ENCODE measurements at places on chromosomes 5 and 9.

- no peak for DNase-seq
Observed at GRCh38 chr9:38066914-38067858, 1.8 kb downstream of the SHB start.

GRCh38 chr5:33850100-33850594 lies 41.6 kb downstream of the ADAMTS12 start:
- no peak for DNase-seq

DNA sequence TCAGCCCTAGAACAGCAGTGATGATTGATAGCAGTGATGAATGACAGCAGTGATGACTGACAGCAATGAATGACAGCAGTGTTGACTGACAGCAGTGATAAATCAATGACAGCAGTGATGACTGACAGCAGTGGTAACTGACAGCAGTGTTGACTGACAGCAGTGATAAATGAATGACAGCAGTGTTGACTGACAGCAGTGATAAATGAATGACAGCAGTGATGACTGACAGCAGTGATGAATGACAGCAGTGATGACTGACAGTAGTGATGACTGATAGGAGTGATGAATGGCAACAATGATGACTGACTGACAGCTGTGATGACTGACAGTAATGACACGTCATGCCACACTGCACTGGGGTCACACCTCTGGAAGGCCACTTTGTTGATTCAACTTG lies 106.8 kb downstream of the ENTREP1 start:
- DNase-seq: no peak

DNA sequence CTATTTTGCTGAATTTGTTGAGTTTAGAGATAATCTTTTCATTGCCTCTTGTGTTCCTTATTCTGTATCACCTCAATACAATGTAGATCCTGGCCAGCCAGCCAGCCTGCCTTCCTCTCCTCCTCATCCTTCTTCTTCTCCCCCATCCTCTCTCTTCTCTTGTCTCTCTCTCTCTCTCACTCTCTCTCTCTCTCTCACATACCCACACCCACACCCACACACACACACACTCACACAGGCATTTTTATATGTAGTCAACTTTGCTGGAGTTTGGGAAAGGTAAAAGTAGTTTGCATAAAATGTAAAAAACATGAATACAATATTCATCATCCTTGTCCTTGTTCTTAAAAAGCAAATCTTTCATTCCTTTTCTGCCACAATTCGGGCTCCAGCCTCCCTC lies 60.5 kb downstream of the ZFAND5 start:
- no peak for DNase-seq

GRCh38 chr5:34487159-34487879 lies 168.8 kb upstream of the RAI14 start:
- DNase-seq: peak; percentile 83

DNA sequence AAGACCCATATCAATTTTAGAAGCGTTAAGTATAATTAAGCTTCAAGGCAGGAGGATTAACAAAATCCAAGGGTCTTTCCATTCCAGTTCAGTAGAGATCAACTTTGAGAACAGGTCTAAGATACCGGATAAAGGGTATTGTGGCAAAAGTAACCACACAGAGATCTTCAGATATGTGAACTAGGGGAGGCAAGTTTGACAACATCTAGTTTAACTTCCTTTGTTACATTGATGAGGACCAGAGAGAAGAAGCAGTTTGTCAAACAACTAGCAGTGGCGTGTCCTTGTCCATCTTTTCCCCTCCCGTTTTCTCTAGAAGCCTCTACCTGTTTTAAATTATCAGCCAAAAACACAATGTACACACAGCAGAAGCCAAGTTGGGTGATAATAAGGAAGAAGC lies 8.6 kb downstream of the SLC36A2 start:
- DNase-seq: no peak

- peak; percentile 48 for DNase-seq
Observed at GRCh38 chr9:21434202-21435014, 5.8 kb upstream of the IFNA1 start.

DNA sequence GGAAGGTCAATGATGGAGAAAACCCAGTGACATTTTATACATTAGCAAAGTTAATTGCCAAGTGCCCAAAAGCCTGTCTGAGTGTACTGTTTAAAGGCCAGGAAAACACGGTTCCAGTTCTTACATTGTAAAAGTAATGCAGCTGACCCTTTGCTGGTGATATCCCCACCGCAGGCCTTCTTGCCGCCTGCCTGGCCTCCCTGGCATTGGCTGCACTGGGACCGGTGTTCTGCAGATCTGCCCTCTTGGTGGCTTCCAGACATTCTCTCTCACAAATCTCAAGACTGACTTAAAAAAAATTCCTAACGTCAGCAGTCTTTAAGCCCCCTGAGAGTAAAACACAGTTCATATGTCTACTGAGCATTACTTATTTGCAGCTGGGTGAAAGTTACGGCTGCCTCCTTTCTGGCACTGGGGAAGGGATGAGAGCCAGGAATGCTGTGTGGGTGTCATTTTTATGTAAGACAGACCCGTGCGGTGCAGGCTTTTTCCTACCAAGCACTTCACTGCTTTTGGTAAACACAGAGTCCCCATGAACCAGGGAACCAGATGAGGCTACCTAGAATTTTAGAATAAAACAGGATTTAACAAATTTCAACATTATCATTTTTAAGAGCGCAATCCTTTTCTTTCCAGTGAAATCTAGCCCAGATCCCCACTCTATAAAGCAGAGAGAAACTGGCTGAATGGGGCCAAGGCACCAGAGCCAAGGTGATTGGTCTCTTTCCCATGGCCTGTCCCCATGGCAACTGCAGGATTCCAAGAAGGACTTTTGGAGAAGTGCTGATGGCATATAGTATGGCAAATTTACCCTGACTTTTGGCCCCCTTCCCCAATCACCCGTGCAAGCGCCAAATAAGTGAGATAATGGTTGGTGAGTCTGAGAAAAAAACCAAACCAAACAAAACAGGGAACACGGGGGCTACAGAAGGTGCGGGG lies 80.8 kb downstream of the LMNB1 start:
- no peak for DNase-seq

- peak; percentile 92 for DNase-seq
Observed at GRCh38 chr9:94805585-94805984, 79.1 kb downstream of the AOPEP start.

- no peak for DNase-seq
Observed at GRCh38 chr5:59517926-59518585, 375.5 kb downstream of the PDE4D start.

DNA sequence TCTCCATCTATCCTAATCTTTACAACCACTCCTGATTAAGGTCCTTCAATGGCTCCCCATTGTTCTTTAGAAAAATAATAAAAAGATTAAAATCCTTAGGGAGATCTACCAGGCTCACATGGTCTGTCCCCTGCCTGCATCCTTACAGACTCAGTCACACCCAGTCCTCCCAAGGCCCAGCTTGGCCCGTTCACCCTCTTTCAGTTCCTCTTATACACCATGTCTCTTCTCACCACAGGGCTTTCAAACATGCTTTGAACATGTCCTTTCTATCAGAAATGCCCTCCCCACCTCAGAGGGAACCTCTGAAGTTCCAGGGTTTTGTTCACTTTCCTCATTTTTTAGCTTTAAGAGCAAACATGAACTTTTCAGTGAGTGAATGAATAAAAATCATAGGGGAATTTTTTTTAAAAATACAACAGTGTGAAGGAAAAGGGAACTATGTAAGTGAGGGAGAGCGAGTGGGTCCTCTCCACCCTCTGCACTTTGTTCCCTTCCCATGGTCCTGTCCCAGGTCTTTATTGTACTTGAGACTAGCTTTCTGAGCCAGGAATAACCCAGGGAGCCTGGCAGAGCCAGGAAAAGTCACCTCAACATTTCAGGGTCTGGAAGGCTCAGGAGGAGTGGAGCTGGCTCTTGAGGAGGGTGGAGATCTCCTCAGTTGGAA lies 55.3 kb downstream of the TRPC7 start:
- no peak for DNase-seq

DNA sequence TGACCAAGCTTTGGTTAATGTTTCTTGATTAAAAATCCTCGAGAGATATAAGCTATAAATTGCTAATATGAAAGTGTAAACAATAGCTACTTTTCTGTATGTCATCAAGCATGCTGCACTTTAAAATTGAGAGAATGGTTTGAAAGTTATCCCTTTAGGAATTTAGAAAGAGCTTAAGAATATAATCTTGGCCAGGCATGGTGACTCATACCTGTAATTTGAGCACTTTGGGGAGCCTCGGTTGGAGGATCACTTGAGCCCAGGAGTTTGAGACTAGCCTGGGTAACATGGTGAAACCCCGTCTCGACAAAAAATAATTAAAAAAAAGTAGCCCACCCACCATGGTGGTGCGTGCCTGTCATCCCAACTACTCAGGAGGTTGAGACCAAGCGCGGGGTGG lies 12.2 kb upstream of the MROH2B start:
- DNase-seq: no peak

DNA sequence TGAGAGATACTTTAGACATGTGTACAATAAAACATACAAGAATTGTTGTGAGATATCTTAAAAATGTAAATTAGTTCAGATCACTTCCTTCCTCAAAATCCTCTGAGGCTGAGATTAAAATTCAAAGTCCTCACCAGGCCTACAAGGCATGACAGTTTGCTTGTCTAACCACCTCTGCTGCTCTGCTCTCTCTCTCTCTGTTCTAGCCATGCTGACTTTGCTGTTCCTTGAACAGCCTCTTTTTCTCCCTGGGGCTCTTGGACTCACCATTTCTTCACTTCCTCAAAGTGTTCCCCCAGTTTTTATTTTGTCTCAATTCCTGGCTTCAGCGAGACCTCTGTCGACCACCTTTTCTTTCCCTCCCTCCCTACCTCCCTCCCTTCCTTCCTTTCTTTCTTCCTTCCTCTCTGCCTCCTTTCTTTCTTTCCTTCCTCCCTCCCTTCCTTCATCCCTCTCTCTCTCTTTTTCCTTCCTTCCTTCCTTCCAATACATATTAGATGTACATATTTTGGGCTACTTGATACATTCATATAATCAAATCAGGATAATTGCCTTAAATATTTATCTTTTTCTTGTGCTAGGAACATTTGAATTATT lies 27.0 kb downstream of the CATSPER3 start:
- DNase-seq: no peak

DNA sequence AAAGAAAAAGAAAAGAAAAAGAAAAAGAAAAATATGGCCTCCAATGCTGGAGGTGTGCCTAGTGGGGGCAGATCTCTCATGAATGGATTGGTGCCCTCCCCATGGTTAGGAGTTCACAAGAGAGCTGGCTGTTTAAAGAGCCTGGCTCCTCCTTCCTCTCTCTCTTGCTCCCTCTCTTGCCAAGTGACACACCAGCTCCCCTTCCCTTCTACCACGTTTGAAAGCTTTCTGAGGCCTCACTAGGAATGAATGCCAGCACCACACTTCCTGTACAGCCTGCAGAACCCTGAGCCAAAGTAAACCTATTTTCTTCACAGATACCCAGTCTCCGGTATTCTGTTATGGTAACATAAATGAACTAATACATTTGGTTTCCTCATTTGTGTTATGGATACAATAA lies 14.4 kb upstream of the GALNT10 start:
- no peak for DNase-seq

- DNase-seq: no peak
Observed at GRCh38 chr5:161030229-161030628, 178.2 kb upstream of the ATP10B start.

- peak; percentile 42 for DNase-seq
Observed at GRCh38 chr9:95189251-95190098, 128.0 kb downstream of the FANCC start.

GRCh38 chr9:75593920-75594319 lies 296.6 kb upstream of the PCSK5 start:
- DNase-seq: no peak

DNA sequence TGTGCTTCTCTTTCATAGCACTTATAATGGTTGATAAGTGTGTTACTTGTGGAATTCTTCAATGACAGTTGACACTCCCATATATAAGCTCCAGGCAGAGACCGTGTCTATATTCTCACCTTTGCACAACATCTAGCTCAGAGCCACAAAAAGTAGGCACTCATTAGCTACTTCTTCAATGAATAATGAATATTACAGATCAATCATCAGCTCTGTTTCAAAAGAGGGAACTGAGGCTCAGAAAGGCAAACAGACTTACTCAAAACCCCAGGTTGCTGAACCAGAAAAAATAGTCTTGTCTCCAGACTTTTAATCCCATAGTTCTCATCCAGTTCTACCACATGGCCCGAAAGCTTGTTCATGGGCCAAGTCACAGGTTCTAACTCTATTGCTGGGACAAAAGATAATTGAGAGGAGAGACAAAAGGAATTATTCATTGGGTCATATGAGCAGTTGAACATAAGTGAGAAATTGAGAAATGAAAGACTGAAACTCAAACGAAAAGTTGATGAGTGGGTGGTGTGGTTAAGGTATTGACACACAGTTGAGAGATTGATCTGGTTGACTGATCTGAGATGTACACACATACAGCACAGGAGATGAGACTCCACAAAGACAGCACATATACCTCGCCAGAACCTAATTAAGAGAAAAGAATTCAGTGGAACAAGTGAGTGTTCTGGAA lies 381.6 kb downstream of the EFNA5 start:
- DNase-seq: no peak

DNA sequence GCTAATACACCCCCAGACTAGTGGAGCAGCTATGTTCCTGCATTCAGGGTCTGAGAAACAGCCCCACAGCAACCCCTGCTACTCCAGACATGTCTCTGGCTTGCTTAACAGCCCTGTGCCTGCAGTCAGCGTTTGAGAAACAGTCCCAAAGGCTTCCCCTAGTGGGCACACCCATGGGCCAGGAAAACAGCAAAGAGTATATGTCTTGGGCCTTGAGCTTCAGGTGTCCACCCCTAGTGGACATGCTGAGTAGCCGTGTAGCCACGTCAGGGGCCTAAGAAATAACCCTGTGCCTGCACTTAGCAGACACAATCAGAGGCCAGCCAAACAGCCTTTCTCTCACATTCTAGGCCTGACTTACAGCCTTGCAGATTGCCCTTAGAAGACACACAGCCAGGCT lies 698.6 kb downstream of the PTPRD start:
- no peak for DNase-seq

GRCh38 chr9:107756091-107756490 lies 266.5 kb upstream of the KLF4 start:
- DNase-seq: no peak

DNA sequence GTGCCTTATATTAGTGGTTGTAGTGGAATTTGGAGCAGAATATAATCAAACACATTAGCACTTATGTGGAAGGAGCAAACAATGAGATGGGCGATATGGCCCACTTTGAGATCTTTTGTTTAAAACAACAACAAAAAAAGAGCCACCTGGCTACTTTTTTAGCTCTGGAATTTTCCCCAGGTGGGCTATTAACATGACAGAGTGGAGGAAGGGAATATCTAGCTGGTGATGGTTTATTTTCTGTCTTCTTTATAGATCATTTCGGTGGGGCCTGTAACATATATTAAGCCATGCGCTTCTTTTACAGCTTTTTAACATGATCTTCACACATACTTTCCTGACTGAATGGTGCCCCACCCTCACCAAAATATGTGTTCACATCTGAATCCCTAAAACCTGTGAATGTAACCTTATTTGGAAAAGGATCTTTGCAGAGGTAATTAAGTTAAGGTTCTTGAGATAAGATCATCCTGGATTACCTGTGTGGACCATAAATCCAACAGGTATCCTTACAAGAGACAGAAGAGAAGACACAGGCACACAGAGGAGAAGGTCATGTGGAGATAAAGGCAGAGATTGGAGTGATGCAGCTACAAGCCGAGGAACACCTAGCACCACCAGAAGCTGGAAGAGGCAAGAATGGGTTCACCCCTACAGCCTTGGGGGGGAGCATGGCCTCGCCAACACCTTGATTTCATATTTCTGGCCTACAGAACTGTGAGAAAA lies 16.6 kb upstream of the ENTREP1 start:
- no peak for DNase-seq

GRCh38 chr9:129072171-129072570 lies 8.7 kb upstream of the DOLPP1 start:
- DNase-seq: no peak

GRCh38 chr9:105855987-105856386 lies 161.6 kb downstream of the TMEM38B start:
- DNase-seq: no peak

- DNase-seq: no peak
Observed at GRCh38 chr9:92745881-92746280, 18.8 kb downstream of the BICD2 start.

Data from AG09319 (cell line).